Fibroblast of the aortic adventitia (primary cell): ENCODE measurements at places on chromosomes 12 and 14.

GRCh38 chr14:99272899-99273765 lies 1.1 kb upstream of the BCL11B start:
- DNase-seq = no peak

- DNase-seq = peak; percentile 71
These were observed 43.3 kb upstream of the MED13L start for GRCh38 chr12:116320791-116321217.

GRCh38 chr12:130703733-130704375 lies 12.2 kb downstream of the RIMBP2 start:
- no peak for DNase-seq

GRCh38 chr12:112168561-112168971 lies 43.2 kb downstream of the TRAFD1 start:
- DNase-seq = no peak

- no peak for DNase-seq
These were observed 1.4 kb downstream of the ADIPOR2 start for GRCh38 chr12:1692226-1692625.

- DNase-seq = no peak
These were observed 73.9 kb downstream of the IRF2BPL start for GRCh38 chr14:76954394-76955190.

DNA sequence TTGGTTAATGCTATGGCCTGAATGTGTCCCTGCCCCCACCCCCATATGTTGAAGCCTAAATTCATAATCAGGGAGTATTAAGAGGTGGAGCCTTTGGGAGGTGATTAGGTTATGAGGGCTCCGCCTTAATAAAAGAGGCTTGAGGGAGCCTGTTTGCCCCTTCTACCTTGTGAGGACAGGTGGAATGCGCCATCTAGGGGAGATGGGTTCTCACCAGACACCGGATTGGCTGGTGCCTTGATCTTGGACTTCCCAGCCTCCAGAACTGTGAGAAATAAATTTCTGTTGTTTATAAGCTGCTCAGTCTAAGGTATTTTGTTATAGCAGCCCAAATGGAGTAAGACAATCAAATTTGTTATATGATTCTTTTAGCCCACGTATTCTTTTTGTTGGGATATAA lies 148.3 kb downstream of the PTCSC3 start:
- DNase-seq = no peak

GRCh38 chr12:104654665-104655609 lies 198.2 kb downstream of the CHST11 start:
- no peak for DNase-seq

DNA sequence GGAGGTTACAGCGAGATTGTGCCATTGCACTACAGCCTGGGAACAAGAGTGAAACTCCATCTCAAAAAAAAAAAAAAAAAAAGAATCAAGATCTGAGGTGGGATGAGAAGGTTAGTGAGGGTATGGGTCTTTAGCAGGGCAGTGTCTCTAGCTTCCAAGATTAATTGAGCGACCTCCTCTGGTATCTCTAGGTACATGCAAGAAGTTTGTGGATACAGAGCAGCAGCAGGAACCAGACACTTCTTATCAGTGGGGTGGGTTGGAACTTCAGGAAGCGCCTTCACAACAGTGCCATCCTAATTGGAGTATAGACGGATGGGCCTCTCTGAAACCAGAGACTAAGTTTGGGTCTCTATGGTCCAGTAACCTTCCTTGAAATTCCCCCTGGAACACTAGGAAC lies 51.9 kb upstream of the CISTR start:
- no peak for DNase-seq

GRCh38 chr12:118979763-118980406 lies 1.5 kb upstream of the SRRM4 start:
- peak; percentile 35 for DNase-seq

GRCh38 chr14:54867011-54867410 lies 35.6 kb downstream of the GCH1 start:
- DNase-seq = peak; percentile 73

GRCh38 chr12:49899921-49900320 lies 3.8 kb downstream of the FAIM2 start:
- DNase-seq = no peak

DNA sequence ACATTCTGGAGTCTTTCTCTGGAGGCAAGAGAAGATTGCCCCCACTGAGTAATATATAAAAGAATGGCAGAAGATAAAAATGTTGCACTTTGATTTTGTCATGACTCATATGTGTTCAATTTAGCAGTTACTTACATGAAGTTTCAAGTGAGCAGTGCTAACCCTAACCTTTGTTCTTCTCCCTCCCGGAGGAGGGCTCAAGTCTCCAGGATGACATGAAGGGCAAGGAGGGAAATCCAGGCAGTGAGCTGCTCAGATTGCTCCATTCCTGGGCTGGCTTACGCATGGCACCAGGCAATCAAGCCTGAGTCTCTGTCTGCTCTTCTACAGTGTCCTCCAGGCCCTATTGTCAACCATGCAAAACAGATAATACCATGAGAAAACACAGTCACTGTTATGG lies 322.3 kb downstream of the DUSP6 start:
- peak; percentile 28 for DNase-seq

DNA sequence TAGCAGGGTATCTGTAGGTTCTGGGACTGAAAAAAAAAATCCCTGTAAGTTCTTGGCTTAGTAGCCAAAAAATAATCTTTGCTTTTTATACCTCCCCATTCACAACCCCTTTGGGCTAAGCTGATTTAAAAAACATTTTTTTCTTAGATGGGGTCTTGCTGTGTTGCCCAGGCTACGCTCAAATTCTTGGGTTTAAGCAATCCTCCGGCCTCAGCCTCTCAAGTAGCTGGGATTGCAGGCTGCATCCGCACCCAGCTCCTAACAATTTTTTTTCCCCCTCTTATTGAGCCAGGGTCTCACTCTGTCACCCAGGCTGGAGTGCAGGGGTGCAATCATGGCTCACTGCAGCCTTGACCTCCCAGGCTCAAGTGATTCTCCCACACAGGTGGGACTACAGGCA lies 9.1 kb upstream of the ISM2 start:
- DNase-seq = no peak

DNA sequence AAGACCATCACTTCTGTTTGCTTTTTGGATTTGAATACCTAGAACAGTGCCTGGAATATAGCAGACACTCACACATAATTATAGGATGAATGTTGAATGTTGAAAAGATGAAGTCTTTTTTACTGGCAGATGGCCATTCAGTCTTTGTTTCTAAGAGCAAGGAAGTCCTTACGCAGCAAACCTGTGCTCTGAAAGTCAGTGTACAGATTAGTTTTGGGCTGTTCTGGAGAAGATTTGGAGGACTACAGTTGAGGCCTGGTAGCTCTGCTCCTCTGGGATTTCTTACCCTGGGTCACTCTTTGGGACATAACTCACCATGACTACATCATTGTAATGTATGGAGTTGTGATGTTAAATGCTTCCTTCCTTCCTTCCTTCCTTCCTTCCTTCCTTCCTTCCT lies 3.3 kb downstream of the OR4E2 start:
- DNase-seq = no peak

DNA sequence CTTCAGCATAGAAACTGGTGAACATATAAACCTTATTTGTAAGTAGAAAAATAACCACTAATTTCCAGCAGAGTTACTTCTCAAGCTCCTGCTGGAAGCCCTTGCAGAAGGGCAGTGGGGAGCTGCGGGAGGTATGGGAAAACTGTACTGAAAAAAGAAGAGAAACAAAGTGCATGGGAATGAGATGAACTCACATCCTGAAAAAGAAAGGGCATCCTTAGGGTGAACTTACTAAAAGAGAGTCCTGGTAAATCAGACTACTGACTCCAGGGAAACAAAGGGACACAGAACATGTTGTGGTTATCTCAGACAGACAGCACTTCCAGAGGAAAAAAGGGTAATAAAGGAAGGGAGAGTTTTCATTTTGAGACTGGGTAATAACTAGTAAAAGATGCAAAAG lies 515.1 kb downstream of the RPL10L start:
- DNase-seq = no peak

- peak; percentile 84 for DNase-seq
These were observed 138.7 kb downstream of the TTC7B start for GRCh38 chr14:90677484-90678050.

- peak; percentile 84 for DNase-seq
These were observed 93.7 kb upstream of the PTPRR start for GRCh38 chr12:71014180-71014785.

- DNase-seq = peak; percentile 21
These were observed 573 bp downstream of the ARL6IP4 start for GRCh38 chr12:122981036-122981471.

GRCh38 chr12:63889721-63890509 lies 45.4 kb downstream of the SRGAP1 start:
- DNase-seq = no peak

GRCh38 chr14:28130610-28131284 lies 635.8 kb upstream of the FOXG1 start:
- DNase-seq = no peak

DNA sequence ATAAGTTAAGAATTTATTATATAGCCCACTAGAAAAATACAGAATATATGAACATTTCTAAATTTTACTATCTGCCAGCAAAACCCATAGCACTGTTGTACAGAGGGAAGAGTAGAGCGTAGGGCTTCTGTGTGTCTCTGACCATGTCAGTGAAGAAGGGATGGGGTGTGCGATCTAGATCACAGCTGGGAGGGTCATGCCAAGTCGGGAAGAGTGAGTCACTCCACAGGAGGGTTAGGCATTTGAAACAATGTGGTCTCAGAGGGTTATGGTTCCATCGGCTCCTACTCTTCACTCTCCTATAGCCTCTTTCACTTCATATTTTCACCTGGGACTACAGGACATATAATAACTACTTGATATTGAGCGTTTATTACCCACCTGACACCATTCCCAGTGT lies 185.1 kb upstream of the DDHD1 start:
- peak; percentile 43 for DNase-seq

DNA sequence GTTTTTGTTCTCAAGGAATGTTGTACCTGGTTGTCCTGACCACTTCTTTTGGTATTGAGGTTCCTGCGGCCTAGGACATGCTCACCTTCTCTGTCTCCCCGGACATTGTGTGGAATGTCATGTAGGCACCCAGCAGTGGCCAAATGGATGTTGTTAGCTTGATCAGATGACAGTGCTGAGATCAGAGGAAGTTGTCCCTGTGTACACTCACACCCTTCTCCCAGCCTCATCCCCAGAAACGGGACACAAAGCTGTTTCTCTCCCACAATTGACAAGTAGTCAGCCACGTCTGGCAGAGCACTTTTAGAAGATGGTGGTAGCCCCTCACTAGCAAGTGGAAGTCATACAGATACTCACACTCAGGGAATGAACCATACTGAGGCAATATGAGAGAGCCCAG lies 3.0 kb downstream of the PLEKHH1 start:
- no peak for DNase-seq

- no peak for DNase-seq
These were observed 11.3 kb downstream of the FGF6 start for GRCh38 chr12:4434301-4434700.

GRCh38 chr12:79514730-79515529 lies 175.8 kb downstream of the PAWR start:
- no peak for DNase-seq

- no peak for DNase-seq
These were observed 17.4 kb downstream of the KMT2D start for GRCh38 chr12:49043241-49043640.

GRCh38 chr12:28089338-28089737 lies 100.9 kb upstream of the CCDC91 start:
- peak; percentile 23 for DNase-seq

DNA sequence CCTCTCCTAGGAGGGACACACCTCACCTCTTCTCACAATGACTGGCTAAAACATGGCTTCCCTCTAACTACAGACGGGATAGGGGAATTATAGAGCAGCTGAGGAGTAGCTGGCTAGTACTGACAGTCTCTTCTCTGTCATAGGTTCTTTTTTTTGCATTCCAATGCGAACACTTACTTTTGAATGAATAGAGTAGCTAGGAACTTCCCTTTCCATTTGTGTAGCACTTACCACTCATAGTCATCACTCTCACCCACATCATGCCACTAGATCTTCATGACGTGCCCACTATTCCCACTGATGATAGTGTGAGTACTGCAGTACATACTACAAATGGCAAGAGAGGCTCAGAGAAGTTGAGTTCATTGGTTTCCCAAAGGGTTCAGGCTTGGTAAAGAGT lies 143.9 kb upstream of the HIF1A start:
- no peak for DNase-seq

- no peak for DNase-seq
These were observed 68.9 kb downstream of the FGD4 start for GRCh38 chr12:32467959-32468863.

DNA sequence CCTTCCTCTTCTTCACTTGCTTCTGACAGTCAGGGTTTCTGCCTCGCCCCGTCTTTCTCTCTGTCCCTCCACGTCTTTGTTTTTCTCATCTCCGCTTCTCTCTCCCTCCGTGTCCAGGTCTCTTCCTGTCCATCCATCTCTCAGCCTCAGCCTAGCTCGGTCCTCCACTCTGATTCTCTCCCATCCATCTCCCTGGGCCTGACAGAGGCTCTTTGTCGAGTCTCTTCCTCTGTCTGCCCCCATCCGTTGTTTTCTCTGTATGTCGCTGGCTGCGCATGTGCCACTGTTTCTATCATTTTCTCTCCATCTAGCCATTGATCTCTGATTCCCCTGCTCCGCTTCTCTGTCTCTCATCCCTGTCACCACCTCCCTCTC lies 328.9 kb upstream of the TBX3 start:
- no peak for DNase-seq

DNA sequence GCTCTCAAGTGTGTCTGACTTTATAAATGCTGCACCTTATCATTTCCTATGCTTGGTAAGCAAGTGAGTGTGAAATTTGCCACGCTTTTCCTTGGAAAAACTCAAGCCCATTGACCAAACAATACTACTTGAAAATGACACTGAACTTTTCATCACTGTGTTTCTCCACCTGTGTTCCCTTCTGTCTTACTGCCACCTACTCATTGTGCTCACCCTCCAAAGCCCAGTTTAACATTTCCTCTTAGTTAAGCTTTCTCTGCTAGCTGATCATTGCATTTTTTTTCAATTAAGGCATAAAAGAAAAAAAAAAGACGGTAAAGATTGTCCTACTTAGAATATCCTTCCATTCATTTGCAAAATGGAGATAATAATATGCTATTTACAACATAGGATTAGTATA lies 445.7 kb downstream of the DPF3 start:
- no peak for DNase-seq

- no peak for DNase-seq
These were observed 190.7 kb downstream of the EXOC5 start for GRCh38 chr14:57078054-57078453.

DNA sequence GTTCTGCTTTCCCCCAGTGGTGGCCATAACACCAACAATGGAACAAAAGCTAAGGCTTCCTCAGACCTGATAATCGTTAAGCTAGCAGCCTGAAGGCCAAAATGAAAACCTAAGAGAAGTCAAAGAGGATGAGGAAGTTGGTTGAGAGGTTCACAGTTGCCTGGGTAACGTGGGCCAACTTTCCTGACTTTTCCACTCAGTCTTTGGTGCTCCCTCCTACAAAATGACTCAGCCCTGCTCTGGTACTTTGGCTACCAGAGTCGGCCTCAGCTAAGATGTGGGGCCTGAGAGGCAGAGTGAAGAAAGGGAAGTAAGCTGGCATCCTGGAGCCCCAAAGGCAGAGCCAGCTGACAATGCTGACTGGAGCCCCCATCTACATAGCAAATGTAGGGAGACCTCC lies 14.9 kb upstream of the FKBP11 start:
- no peak for DNase-seq
